ENCODE measurements at places on chromosomes 16 and 17. TPM values are rescaled to one million over a fixed set of nuclear protein-coding genes. Genes with fewer than 3 reads are reported as not detected.

- H3K4me3 ChIP-seq, result no peak overlapping the region
- no peaks in the 10 kb centered on the region for H3K27me3 ChIP-seq
- H3K27ac ChIP-seq, result no peak overlapping the region
- no peaks in the 10 kb centered on the region for H3K4me1 ChIP-seq
- DNase-seq, result no peak
These were observed 33.9 kb downstream of the CMTM4 start for GRCh38 chr16:66662445-66663194.

DNA sequence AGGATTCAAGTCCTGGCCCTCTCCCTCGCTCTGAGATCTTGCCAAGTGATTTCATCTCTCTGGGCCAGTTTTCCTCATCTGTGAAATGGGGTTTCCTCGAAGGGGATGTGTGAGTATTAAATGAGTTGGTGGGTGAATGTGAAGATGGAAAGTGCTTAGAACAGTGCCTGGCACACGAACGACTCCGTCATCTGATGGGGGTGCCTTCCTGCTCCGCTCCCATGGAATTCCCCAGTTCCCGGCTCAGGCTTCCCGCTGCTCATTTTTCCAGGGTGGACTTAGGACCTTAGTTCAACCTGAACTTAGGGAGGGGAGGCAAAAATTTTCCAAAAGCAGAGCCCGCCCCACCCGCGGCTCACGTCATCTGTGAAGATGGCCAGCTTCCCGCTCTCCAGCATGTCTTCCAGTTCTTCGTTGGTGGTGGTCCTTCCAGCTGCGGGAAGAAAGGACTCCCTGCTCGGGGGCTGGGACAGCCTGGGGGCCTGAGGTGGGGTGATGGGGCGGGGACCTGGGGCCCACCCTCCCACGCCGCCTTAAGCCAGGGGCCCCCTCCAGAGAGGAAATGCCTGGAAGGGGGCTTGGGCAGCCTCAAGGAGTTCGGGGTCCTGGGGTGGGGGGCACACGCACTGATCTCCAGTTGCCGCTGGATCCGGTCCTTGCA is 11.4 kb downstream of the HSD3B7 start:
- peaks cover 2% of the 10 kb centered on the region for H3K4me1 ChIP-seq
- H3K27ac ChIP-seq, result no peak overlapping the region
- no peaks in the 10 kb centered on the region for H3K36me3 ChIP-seq
- H3K27me3 ChIP-seq, result peaks cover 19% of the 10 kb centered on the region
- no peak for DNase-seq
- H3K4me3 ChIP-seq, result no peak overlapping the region

GRCh38 chr17:62664336-62665120 is 37.1 kb downstream of the MRC2 start:
- no peaks in the 10 kb centered on the region for H3K4me1 ChIP-seq
- no peak for DNase-seq
- H3K27ac ChIP-seq, result no peak overlapping the region
- peaks cover 9% of the 10 kb centered on the region for H3K27me3 ChIP-seq
- no peak overlapping the region for H3K4me3 ChIP-seq

DNA sequence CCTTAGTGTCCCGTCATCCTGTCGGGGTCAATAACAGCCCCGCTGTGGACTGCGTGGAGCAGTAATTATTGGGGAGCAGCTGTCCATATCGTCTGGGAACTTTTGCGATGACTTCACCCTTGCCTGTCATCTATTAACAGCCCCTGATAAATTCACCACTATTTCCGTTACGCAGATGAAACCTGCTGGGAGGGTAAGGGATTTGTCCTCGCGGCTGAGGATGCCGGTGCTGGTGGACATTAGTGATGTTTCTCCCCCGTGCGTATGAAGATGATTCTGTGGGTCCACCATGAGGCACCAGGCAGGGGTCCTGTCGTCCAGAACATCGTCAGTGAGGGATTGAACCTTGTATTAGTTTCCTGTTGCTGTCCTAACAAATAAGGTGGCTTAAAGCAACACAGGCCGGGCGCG is 1.0 kb downstream of the FLYWCH2 start:
- peak overlapping the region; percentile 69 for H3K4me3 ChIP-seq
- DNase-seq, result no peak
- no peak overlapping the region for H3K27ac ChIP-seq
- no peaks in the 10 kb centered on the region for H3K36me3 ChIP-seq

DNA sequence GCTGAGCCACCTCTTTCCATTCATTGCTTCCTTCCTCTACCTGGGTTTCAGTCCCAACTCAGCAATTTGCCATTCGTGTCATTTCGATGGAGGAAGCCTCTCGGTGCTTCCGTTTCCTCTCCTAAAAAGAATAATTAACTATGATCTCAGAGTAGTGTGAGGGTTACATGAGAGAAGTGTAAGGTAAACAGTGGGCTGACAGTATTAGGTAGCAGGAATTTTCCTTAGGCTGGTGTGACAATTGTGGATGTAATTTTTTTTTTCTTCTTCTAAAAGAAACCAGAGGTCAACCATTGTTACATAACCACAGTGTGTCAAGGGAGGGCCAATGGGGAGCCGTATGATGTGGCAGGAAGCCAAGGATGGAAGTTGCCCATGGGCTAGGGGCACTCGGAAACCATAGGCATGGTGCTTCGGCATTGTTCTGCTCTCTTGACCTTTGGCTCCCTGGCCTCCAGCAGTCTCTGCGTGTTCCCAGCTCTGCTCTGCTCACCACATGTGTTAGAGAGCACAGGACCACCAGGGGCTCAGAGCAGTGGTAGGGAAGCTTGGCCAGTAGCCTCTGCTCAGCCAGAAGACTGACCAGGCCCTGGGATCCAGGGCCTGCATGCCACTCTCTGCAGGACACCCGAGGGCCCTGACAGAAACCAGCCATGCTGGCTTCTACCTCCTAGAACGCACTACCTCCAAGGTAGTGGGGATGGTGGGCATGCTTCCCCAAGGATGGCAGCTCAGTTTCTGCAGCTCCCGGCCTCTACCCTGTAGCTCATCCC is 2.0 kb upstream of the TOP2A start:
- no peaks in the 10 kb centered on the region for H3K27me3 ChIP-seq
- H3K4me1 ChIP-seq, result peaks cover 29% of the 10 kb centered on the region
- no peaks in the 10 kb centered on the region for H3K36me3 ChIP-seq
- no peak overlapping the region for H3K27ac ChIP-seq

GRCh38 chr17:5122586-5123342 is 6.9 kb downstream of the USP6 start:
- H3K27me3 ChIP-seq, result peaks cover 2% of the 10 kb centered on the region
- no peak for DNase-seq
- H3K4me1 ChIP-seq, result no peaks in the 10 kb centered on the region
- no peak overlapping the region for H3K27ac ChIP-seq

DNA sequence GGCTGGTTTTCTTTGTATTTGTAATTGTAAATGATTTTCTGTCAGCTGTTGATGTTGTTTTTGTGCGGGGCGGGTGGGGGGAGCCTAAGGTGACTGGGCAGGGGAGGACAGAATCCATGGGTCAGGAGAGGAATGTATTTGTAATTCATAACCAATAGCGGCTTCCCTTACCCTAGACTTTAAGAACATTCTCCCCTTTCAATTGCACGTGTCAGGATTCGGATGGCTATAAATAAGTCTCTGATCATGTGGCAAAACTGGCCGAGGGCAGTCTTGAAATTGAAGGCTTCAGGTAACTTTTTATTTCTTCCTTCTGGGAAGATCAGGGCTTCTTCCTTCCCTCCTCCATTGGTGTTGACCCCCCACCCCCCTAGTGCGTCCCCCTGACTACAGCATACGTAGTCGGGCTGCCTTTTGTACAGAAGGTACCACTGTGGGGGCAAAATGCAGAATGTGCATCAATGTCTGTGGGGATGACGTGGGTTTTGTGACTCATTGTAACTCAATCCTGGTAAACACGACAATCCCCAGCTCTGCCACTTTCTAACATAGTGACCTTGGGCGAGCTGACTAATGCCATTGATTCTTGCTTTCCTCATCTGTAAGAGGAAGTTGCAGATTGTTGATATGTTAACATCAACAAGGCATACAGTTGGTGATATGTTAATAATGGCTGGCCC is 16.2 kb downstream of the MARCHF10 start:
- no peak for DNase-seq
- peaks cover 7% of the 10 kb centered on the region for H3K27me3 ChIP-seq
- no peaks in the 10 kb centered on the region for H3K4me1 ChIP-seq
- H3K36me3 ChIP-seq, result no peaks in the 10 kb centered on the region

DNA sequence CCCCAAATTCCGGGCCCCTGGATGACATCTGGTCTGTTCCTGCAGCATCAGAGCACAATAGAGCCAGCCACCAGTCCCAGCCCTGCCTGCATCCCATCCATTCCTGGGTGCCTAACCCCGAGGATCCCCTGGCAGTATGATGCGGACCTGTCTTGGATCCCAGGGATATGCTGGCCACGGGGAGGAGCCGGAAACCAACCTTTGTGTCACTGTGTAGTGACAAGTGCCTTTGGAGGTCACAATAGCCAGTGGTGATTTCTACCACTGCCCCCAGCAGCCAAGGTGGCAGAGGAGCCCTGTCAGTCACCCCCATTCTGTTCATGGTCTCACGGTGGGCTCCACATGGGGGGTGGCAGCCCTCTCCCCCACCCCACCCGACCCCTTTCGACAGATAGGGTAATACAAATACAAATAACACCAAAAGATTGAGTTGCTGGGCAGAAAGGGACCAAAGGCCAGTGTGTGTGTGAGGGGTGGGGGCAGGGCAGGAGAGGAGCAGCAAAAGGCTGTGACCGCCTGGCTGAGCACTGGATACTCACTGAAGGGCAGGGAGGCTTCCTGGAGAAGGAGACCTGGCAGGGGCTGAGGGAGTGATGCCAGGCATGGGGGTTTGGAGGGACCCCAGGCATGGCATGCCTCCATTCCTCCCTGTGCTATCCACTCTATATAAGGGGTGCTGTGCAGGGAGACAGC is 29.0 kb upstream of the MEOX1 start:
- no peak overlapping the region for H3K27ac ChIP-seq
- H3K27me3 ChIP-seq, result peaks cover 28% of the 10 kb centered on the region
- no peaks in the 10 kb centered on the region for H3K36me3 ChIP-seq
- no peak overlapping the region for H3K4me3 ChIP-seq
- H3K4me1 ChIP-seq, result no peaks in the 10 kb centered on the region

DNA sequence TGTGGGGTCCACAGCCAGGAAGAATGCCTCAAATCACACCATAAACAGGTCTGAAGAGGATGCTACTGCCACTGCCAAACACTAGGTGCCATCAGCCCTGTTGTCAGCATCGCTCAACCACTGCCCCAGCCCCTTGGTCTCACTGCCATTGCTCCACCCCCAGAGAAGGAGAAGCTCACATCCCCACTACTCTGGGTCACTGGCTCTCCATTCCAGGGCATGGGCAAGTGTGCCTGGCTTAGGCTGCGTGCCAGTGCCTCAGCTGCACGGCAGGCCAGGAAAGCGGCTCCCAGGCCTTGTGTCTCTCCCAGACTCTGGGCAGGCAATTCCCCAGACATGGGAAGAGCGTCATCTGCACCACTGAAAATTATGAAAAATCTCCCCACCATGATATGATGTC is 1.2 kb upstream of the IGSF6 start:
- no peaks in the 10 kb centered on the region for H3K27me3 ChIP-seq
- H3K36me3 ChIP-seq, result no peaks in the 10 kb centered on the region
- peaks cover 24% of the 10 kb centered on the region for H3K4me1 ChIP-seq
- H3K27ac ChIP-seq, result no peak overlapping the region

- H3K4me1 ChIP-seq, result no peaks in the 10 kb centered on the region
- H3K27me3 ChIP-seq, result no peaks in the 10 kb centered on the region
- DNase-seq, result no peak
- H3K27ac ChIP-seq, result no peak overlapping the region
These were observed 596.2 kb downstream of the MAF start for GRCh38 chr16:79004309-79004708.

DNA sequence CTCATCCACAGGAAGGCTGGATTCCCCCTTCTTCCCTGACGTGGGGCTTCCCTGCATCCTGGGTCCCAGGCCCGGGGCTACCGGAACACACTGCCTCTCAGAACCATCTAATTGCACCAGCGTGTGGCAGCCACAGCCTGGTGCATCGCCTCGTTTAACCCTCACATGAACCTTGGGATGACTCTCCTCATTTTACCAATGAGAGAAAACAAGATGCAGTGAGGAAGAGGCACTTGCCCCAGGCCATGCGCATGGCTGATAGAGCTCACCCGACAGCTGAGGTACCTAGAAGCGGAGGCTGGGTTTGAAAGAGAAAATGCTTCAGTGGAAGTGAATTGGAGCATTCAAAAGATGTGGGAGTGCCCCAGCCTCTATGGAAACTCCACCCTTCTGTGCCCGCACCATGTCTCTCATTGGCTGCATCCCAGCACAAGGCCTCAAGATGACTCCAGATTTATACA is 162.3 kb downstream of the KATNIP start:
- H3K27me3 ChIP-seq, result no peaks in the 10 kb centered on the region
- H3K27ac ChIP-seq, result no peak overlapping the region
- no peaks in the 10 kb centered on the region for H3K36me3 ChIP-seq
- H3K4me1 ChIP-seq, result no peaks in the 10 kb centered on the region
- no peak for DNase-seq

- no peak overlapping the region for H3K27ac ChIP-seq
- no peak for DNase-seq
- no peaks in the 10 kb centered on the region for H3K4me1 ChIP-seq
- H3K27me3 ChIP-seq, result no peaks in the 10 kb centered on the region
- H3K36me3 ChIP-seq, result peaks cover 8% of the 10 kb centered on the region
- H3K4me3 ChIP-seq, result no peak overlapping the region
These were observed 17.4 kb downstream of the GAA start for GRCh38 chr17:80118601-80119270.

- no peak overlapping the region for H3K27ac ChIP-seq
- peaks cover 6% of the 10 kb centered on the region for H3K4me1 ChIP-seq
- no peak for DNase-seq
- peaks cover 6% of the 10 kb centered on the region for H3K36me3 ChIP-seq
- H3K27me3 ChIP-seq, result no peaks in the 10 kb centered on the region
These were observed 28.8 kb upstream of the MTSS2 start for GRCh38 chr16:70714581-70715054.

- no peak overlapping the region for H3K4me3 ChIP-seq
- no peak overlapping the region for H3K27ac ChIP-seq
- peaks cover 6% of the 10 kb centered on the region for H3K27me3 ChIP-seq
- DNase-seq, result no peak
- no peaks in the 10 kb centered on the region for H3K4me1 ChIP-seq
These were observed 484.3 kb upstream of the EEF2KMT start for GRCh38 chr16:5581908-5582307.

GRCh38 chr17:47878203-47879027 is 17.6 kb upstream of the SP2 start:
- H3K27me3 ChIP-seq, result peaks cover 58% of the 10 kb centered on the region
- H3K36me3 ChIP-seq, result no peaks in the 10 kb centered on the region
- no peak overlapping the region for H3K4me3 ChIP-seq

- H3K27ac ChIP-seq, result no peak overlapping the region
- no peaks in the 10 kb centered on the region for H3K4me1 ChIP-seq
- H3K36me3 ChIP-seq, result no peaks in the 10 kb centered on the region
- peaks cover 28% of the 10 kb centered on the region for H3K27me3 ChIP-seq
- no peak for DNase-seq
- no peak overlapping the region for H3K4me3 ChIP-seq
These were observed 30.8 kb downstream of the FA2H start for GRCh38 chr16:74743668-74744299.

GRCh38 chr16:79469999-79470398 is 130.5 kb downstream of the MAF start:
- DNase-seq, result no peak
- no peaks in the 10 kb centered on the region for H3K36me3 ChIP-seq
- no peak overlapping the region for H3K27ac ChIP-seq
- no peak overlapping the region for H3K4me3 ChIP-seq

HEATR9 gene
- 1.2 TPM for total RNA-seq

CX3CL1 gene
- 0.18 TPM for total RNA-seq

RAB26 gene
- not detected for total RNA-seq

TBX2 gene
- 0.32 TPM for total RNA-seq

KIF2B gene
- not detected for total RNA-seq

AMFR gene
- total RNA-seq, result 71.9 TPM

HID1 gene
- 16.5 TPM for total RNA-seq
